ENCODE measurements at places on chromosomes 1 and 21.

DNA sequence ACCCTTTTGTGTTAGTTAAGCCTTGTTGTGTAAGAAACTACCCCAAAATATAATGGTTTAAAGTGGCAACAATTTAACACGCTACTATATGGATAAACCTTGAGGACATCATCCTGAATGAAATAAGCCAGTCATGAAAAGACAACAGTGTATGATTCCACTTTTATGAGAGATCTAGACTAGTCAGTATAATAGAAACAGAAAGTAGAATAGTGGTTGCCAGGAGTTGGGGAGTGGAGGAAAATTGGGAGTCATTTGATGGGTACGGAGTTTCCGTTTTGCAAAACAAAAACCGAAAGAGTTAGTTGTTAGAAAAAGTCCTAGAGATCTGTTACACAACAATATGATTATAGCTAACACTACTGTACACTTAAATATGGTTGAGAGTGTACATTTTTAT lies 16.0 kb upstream of the CHIA start:
- DNase-seq, result no peak

- no peak for DNase-seq
Observed at GRCh38 chr1:906600-907420, 16.9 kb upstream of the SAMD11 start.

- no peak for DNase-seq
Observed at GRCh38 chr1:49951385-49951784, 72.4 kb downstream of the AGBL4 start.

GRCh38 chr1:198970916-198971315 lies 332.1 kb downstream of the PTPRC start:
- DNase-seq, result no peak

DNA sequence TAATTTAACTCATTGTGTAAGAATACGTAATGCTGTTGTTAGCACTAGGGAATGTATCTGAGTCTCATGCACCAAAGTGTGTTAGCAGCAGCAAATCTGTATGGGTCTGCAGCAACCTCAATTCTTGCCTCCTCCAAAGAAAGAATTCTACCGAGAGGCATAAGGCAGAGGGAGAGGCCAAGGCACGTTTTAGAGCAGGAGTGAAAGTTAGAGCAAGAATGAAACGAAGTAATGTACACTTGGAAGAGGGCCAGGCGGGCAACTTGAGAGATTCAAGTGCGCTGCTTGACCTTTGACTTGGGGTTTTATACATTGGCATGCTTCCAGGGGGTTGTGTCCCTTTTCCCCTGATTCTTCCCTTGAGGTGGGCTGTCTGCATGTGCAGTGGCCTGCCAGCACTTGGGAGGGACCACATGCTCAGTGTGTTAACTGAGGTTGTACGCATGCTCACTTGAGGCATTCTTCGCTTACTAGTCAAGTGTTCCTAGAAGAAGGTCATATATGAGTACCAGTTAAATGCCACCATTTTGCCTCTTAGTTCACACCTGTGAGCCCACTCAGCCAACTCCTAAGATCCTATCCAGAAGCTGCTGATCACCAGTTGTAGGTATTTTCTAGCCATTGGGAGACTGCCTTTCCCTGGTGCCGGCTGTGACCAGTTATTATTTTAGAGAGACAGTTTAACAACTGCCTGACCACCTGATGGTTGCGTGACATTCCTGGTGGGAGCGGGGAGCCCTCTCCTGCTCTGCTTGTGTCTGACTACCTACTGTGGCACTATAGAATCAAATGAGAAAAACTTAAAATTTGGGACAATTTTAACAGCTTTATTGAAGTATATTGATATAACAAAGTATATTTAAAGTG lies 2.7 kb upstream of the CNN3 start:
- DNase-seq, result no peak

- DNase-seq, result no peak
Observed at GRCh38 chr1:91765293-91765692, 120.7 kb downstream of the TGFBR3 start.

DNA sequence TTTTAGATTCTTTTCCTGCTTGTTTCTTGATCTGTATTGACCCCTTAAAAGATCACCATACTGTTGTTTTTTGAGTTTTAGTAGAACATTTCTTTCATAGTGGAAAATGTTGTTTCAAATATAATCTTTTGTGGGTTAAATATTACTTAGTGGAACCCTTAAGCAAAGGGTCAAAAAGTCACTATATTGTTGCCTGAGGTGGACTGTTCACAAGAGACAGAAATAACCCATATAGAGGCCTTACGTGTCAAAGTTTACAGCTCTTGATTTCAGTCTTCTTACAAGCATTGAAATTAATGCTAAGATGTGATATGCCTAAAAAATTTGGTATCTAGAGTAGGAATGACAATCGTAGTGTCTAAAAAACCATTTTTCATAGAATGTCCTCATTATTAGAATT lies 6.3 kb downstream of the DNAJB4 start:
- no peak for DNase-seq

GRCh38 chr21:40686526-40686925 lies 160.4 kb downstream of the DSCAM start:
- DNase-seq, result no peak
